T47D (cell line): ENCODE measurements at places on chromosomes 6 and 20.

DNA sequence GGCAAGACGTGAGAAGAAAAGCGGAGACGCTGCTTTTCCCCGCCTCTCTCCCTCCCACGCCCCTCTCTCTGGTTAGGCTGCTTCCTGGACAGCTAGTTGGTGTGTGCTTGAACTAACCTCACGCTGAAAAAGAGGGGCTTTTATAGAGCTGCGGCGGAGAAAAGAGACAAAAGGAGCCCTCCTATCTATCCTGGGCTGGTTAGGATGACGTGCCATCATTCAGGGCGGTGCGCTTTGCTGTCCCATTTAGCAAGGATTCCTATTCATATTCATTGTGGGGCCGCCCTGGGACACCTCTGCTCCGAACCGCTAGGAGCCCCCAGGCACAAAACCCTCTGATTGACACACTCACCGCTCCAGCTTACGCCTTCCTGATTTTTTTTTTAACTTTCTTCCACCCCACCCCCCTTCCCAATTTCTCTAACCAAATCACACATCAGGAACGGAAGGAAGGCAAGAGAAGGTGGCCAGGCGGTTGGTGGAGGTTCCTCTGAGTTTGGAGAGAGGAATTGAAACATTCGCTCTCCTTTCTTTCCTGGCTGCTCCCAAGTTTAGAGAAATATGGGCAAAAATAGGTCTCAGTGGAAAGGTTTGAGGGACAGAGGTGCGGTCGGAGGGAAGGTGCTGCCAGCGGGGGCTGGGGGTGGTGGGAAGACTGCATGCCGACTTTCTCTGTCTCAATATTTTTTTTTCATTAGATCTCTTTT lies at the start of gene OLIG3:
TSS of gene OLIG3 (minus strand) at position 114 of the 707 bp plus-strand sequence. CDS start 224 bp downstream, outside the sequence.
- no peak for DNase-seq

GRCh38 chr20:49310705-49311104 lies 32.8 kb upstream of the ZNFX1 start:
- DNase-seq: no peak

DNA sequence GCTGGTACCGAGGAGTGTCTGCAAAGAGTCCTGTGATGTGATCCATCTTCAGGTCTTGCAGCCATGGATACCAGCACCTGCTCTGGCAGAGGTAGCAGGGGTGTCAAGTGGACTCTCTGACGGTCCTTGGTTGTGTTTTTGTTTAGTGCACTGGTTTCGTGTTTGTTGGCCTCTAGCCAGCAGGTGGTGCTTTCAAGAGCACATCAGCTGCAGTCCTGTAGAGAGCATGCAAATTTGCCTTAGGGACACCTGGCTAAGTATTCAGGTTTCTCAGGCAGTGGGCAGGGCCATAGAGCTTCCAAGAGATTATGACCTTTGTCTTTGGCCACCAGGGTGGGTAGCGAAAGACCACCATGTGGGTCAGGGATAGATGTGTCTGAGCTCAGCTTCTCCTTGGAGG lies 14.5 kb upstream of the RGS17 start:
- no peak for DNase-seq

DNA sequence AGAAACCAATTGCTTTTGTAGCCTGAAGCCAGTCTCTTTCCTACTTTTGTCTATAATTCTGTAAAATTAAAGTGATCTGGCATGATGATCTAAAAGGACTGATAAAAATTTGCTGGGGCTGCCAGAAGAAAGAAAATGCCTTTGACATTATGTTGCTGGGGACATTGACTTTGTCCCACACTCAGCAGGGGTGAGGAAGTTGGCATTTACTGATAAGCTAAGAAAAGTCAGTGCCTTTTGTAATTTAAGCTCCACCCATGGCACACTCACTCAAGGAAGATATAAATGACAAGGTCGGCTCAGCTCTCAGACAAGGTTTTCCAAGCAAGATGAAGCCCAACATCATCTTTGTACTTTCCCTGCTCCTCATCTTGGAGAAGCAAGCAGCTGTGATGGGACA lies at the start of gene SEMG1:
TSS of gene SEMG1 (plus strand) at position 309 of the 400 bp plus-strand sequence. CDS start at position 330, 21 bp downstream.
- DNase-seq: no peak

GRCh38 chr6:160030103-160030502 lies 61.2 kb downstream of the IGF2R start:
- no peak for DNase-seq

- no peak for DNase-seq
Measured at GRCh38 chr6:162198925-162199324, 528.6 kb downstream of the PRKN start.

DNA sequence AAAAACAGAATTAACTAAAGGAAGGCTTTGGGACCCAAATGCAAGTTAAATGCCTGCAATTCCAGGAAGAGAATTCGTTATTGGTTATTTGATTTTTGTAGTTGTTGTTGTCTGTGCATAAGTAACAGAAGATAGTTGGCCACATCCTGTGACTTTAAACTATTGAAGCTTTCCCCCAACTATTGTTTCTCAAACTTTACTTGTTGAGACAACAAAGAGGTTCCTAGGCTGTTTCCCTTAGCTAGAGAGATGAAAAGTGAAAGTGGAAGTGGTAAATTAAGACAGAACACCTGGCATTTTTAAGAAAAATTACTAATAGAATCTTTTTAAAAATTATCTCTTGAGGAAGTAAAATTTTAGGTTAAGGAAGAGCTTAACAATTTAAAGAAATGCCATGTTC lies 525.2 kb downstream of the PKHD1 start:
- DNase-seq: no peak

GRCh38 chr6:3749977-3750316 lies 1.6 kb downstream of the PXDC1 start:
- no peak for DNase-seq
